Fibroblast of skin of left quadriceps (primary cell): ENCODE measurements at places on chromosomes 1 and 21.
A peak's percentile ranks its signal among the peaks of the same experiment; 100 is the strongest.

GRCh38 chr1:245566952-245567351 lies 412.2 kb downstream of the KIF26B start:
- peak; percentile 22 for DNase-seq

- no peak for DNase-seq
These were observed 369.6 kb upstream of the ADGRL2 start for GRCh38 chr1:81430955-81431623.

GRCh38 chr21:34968414-34969333 lies 80.4 kb downstream of the RUNX1 start:
- DNase-seq, result no peak

DNA sequence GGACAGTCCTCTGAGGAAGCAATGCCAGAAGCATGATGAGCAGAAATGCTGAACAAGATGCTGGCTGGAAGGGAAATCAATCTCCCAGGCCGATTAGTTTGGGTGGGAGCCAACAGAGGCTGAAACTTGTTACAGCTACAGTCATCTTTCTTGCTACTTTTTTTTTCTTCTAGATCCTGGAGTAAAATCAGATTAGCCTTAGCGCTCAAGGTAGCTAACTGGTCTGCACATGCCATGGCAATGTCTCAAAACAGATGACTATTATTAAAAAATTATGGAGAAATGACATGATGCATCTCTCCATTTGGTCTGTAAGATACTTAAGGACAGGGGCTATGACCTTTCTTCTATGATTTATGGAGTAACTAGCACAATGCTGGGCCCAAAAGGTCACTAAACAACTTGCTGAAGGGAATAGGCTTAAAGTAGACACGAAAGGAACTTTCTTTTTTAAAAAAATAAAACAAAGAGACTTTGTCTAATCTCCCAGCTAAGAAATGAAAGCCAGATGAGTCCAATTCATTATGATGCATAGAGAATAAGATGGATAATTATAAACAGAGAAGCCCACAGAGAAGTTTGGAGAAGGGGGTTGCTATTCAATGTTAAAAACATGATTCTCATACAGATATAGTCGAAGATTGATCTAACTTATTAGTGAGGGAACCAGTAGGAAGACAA lies 42.5 kb downstream of the UTP25 start:
- DNase-seq, result peak; percentile 78

DNA sequence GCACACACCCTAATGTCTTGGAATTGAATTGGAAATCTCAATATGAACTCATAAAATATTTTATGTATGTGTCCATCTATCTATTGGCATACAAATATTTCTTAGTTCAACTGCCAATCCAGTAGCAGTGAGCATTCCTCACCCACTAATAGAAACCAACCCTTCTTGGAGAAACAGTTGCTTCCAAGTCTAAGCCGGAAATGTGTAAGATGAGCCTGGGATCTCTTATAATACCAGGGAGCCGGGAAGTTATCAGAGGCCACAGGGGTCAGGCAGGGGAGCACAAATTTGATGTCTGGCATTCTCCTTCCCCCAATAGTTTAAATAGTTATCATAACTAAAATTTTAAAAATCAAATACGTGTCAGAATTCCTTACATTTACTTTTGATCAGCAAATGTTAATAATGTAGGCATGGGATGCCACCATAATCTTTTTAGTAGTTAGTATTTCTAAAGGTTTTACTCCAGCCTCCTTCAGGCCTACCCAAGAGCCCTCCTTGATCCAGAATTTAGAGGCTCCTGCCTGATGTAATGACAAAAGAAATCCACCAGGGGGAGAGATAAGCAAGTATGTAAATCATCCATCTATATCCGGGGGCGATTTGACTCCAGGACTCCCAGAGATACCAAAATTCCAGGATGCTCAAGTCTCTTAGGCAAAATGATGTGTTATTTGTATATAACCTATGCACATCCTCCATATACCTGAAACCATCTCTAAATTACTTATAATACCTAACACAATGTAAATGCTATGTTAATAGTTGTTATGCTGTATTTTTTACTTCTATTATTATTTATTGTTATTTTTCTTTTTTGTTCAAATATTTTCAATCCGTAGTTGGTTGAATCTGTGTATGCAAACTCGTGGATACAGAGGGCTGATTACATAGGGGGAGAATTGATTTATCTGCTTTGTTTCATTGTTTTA lies 218.7 kb upstream of the COA6 start:
- peak; percentile 31 for DNase-seq

DNA sequence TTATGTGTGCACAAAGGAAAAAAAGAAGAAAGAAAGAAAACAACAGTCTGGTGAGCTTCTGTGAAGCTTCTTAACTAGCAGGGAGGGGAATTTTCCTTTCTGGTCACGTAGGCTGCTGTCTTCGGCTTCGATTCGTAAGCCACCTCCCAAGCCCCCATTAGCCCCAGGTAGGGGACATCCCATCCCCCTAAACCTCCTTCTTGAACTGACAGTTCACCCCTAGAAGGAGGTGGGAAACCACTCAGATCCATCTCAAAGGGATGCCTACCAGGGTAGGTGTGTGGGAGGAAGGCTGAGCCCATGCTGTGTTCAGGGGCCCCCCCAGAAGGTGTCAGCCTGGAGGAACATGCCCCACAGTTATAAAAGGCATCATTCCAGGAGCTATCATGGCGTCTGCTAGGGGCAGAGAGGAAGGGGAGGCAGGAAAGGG lies 25.8 kb downstream of the CD247 start:
- DNase-seq, result no peak

DNA sequence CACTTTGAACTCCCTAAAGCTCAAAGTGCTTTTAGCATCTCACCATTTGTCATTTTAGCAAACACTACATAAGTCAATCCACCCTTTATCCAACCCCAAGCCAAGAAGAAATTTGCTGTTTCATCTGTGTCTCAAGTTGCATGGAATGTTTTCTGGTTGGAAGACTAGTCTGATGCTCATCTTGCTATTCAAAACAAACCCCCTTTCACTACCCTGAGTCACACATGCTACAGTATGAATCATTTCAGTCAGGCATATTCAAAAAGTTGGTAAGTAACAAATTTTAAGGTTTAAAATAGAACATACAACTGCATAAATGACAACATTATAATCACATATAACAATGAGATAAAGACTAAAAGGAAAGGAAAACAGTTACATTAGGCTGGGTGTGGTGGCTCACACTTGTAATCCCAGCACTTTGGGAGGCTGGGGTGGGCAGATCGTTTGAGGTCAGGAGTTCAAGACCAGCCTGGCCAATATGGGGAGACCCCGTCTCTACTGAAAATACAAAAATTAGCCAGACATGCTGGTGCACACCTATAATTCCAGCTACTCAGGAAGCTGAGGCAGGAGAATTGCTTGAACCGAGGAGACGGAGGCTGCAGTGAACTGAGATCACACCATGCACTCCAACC lies 38.7 kb downstream of the DSTYK start:
- peak; percentile 89 for DNase-seq

- no peak for DNase-seq
These were observed 993.0 kb upstream of the PRMT6 start for GRCh38 chr1:106063510-106063909.

DNA sequence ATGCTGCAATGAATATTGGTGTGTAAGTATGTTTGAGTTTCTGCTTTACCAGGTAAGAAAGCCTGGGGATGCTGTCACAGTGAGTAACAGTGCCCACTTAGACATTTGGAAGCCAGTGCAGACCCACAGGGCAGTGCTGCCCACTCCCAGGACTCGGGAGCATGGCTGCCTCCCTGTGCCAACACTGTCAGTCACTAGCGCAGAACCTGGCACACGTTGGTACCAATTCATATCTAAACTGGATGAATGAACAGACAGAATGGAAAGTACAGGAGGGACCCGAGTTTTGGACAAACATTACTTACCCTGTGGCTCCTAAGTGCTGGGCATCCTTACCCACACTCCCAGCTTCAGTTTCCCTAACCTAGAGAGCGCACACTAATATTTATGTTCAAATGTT lies 1.6 kb upstream of the EVA1C start:
- no peak for DNase-seq

- no peak for DNase-seq
These were observed 331.3 kb upstream of the PROX1 start for GRCh38 chr1:213656503-213656902.

DNA sequence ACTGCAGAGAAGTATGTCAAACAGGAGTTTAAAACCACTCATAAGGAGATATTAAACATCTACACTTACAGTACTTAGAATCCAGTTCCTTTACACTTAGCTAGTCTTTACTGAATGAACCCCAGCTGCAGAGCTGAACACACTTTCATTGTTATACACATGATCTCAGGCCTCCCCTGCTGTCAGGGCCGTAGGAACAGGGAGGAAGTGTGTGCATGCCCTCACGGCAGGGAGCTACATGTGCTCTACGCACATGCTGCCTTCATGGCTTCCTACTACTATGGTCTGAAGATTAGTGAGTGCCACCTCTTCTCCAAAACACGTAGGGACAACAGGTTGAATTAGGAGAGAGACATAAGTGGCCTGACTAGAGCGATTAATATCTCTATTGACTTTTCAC lies 191.5 kb downstream of the SIPA1L2 start:
- DNase-seq, result no peak

GRCh38 chr1:51859735-51860134 lies 18.8 kb downstream of the NRDC start:
- DNase-seq, result no peak

- DNase-seq, result peak; percentile 44
These were observed 7.4 kb downstream of the IFFO2 start for GRCh38 chr1:18948913-18949685.
